Fibroblast of skin of left biceps (primary cell): ENCODE measurements at places on chromosomes 2 and 18.

GRCh38 chr2:156852210-156852609 is 405.3 kb upstream of the GALNT5 start:
- no peak for DNase-seq

DNA sequence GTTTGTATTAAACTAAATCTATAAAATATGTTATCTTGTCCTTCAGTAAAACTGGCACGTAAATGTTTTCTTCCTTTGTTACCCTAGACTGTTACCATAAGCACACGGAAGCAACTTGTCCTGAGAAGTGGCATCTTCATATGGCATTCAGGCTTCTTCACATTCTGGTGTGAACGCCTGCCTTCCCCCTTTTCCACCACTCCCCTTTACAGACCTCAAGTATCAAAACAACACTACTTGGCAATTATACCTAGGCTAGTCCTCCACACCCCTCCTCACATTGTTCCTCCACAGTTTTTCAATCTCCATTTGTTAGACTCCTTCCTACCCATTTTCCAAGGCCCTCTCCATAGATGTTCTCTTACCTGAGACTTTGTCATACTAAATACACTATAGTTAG is 2.9 kb downstream of the MEX3C start:
- no peak for DNase-seq

GRCh38 chr2:41723526-41723925 is 324.3 kb upstream of the PKDCC start:
- no peak for DNase-seq

- peak; percentile 29 for DNase-seq
Observed at GRCh38 chr2:636641-637405, 40.4 kb downstream of the TMEM18 start.
